ENCODE measurements at places on chromosomes 2 and 18. TPM values are rescaled to one million over a fixed set of nuclear protein-coding genes. Genes with fewer than 3 reads are reported as not detected.

CCBE1 gene
- total RNA-seq, result not detected

DNA sequence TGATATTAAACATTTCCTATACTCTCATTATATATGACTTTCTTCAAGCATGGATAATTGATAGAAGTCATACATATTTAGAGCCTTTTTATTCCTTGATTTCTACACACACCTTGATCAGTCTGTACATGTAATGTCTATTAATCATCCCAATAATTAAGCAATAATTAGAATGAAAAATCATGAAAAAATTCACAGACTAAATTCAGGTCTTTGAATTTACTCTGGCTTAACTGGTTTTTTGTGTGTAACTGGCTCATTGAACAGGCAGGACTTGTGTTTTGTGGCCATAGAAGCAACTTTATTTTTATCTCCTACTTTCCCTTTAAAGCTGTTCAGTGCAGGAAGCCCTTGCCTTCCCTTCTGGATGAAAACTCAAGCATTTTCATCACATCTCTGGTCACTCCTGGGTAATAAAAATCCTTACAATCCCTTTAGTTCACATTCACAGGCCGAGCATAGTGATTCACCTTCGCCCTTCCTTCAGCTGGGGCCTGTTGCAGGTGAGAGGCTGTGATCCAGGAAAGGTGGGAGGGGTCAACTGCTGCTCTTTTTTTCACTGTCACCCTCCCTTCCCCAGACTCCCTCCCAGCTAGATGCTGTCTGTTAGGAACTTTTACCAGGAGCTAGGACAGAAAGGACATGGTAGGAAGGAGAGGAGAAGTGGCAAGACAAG is 58.0 kb upstream of the ITSN2 start:
- no peak for DNase-seq

- DNase-seq, result no peak
Observed at GRCh38 chr2:14255135-14255820, 377.2 kb upstream of the LRATD1 start.

ITGB6 gene
- total RNA-seq, result not detected

- no peak for DNase-seq
Observed at GRCh38 chr2:20094142-20094755, 42.8 kb upstream of the LAPTM4A start.

DNA sequence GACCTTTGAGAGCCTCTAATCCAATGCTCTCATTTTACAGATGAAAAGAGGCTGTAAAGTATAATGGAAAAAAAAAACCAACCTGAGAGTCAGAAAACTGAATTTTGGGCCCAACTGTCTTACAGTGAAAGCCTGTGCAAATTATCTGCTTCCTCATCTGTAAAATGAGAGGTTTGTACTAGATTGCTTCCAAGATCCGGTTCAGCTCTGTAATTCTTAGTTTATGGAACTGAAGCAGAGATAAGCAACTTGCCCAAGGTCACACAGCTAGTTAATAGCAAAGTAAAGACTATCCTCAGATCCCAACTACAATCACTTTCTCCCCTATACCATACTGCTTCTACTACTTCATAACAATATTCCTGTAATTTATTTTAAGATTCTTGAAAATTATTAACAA is 6.3 kb downstream of the TLK1 start:
- DNase-seq, result no peak

DNA sequence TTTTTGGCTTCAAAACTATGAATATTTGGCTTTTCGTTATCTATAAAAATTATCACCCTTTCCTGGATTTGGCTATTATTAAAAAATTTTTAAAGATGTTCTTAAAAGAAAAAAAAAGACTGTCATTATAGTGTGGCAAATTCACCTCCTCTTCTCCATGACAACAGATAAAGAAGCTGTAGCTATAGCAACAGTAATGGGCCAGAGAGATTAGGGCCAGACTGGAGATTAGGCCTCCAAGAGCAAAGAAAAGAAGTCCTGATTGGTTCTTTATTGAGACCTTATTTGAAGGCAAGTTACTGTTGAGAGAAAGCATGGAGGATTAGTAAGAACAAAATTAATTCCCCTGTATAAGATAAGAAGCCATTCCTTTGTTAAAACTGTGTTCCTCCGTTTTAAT is 812.5 kb downstream of the DCC start:
- DNase-seq, result no peak
